NCI-H69 (cell line): ENCODE measurements at places on chromosomes 5 and 9.

- DNase-seq, result peak; percentile 41
Measured at GRCh38 chr9:100426189-100426529, 784 bp upstream of the MSANTD3 start.

- peak; percentile 99 for DNase-seq
Measured at GRCh38 chr5:75717082-75717922, at the start of gene POC5. TSS of gene POC5 (minus strand) at chr5:75717437. CDS start at chr5:75712937, 4,500 bp downstream.

DNA sequence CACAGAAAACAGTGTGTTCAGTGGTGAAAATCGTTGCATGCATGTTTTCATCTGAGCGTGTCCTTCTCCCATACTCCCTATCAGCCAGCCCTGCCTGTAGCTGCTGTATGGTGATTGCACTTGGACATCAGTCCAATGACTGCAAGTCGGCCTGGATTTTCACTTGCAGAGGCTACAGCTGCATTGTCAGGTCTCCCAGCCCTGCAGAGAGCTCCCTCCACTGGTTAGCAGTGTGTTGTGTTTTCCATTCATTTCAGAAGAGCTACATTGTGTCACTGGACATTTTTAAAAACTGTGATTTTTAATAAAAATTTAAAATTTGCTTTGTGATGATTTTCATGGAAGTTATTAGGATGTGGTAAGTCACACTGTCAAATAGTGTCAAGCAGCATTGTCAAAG, 96.6 kb downstream of the SYK start:
- no peak for DNase-seq

GRCh38 chr5:34742061-34742460, 85.9 kb downstream of the RAI14 start:
- no peak for DNase-seq

- DNase-seq, result no peak
Measured at GRCh38 chr5:168647083-168647482, 67.9 kb upstream of the PANK3 start.

DNA sequence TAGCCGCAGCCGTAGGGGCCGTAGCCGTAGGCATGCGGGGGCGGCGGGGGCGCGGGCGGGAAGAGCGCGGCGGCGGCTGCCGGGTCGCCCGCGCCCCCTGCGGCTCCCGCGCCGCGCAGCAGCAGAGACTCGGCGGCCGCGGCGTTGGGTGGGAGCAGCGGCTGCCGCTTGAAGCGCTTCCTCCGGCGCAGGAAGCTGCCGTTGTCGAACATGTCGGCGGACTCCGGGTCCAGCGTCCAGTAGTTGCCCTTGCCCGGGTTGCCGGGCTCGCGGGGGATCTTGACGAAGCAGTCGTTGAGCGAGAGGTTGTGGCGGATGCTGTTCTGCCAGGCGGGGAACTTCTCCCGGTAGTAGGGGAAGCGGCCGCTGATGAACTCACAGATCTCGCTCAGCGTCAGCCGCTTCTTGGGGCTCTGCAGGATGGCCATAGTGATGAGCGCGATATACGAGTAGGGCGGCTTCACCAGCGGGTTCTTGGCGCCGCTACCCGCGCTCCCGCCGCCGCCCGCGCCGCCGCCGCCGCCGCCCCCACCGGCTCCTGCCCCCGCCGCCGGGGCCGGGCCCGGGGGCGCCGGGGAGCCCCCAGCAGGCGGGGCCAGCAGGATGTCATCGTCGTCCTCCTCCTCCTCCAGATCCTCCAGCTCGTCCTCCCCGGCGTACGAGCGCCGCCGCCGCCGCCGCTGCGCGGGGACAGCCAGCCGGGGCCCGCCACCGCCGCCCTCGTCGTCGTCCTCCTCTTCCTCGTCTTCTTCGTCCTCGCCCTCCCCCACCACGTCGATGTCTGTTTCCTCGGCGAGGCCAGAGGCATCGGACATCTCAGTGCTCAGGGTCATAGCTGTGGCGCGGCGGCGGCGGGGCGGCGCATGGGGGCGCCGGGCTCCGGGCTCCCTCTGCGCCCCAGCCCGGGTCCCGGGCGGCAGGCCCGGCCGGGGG, 781 bp downstream of the FOXD1 start:
- peak; percentile 88 for DNase-seq

GRCh38 chr9:21684831-21685362, 117.5 kb upstream of the MTAP start:
- DNase-seq, result peak; percentile 29

DNA sequence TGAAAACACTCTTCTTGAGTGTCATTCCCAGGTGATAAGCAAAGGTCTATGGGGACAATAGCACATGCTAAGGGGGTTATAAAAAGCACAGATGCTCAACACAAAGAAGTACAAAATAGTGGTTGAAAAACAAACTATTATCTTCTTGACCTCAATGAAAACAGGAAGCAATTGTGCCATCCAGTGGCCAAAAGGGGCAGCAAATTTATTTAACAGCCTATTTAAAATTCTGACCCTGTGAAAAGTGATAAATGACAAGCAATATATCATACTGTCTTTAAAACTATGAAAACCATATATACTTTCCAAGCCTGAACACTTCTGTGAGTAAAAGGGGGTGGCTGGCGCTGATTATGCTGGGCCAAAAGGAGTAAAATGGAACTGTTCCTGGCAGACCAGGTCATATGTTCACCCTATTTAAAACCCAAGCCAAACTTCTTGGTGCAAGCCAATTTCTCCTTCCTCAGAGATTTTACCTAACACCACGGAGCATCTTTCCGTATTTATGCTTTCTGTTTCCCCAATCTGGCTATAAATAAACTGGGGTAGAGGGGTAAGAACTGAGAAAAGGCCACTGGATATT, 29.7 kb downstream of the TEX10 start:
- DNase-seq, result peak; percentile 66

DNA sequence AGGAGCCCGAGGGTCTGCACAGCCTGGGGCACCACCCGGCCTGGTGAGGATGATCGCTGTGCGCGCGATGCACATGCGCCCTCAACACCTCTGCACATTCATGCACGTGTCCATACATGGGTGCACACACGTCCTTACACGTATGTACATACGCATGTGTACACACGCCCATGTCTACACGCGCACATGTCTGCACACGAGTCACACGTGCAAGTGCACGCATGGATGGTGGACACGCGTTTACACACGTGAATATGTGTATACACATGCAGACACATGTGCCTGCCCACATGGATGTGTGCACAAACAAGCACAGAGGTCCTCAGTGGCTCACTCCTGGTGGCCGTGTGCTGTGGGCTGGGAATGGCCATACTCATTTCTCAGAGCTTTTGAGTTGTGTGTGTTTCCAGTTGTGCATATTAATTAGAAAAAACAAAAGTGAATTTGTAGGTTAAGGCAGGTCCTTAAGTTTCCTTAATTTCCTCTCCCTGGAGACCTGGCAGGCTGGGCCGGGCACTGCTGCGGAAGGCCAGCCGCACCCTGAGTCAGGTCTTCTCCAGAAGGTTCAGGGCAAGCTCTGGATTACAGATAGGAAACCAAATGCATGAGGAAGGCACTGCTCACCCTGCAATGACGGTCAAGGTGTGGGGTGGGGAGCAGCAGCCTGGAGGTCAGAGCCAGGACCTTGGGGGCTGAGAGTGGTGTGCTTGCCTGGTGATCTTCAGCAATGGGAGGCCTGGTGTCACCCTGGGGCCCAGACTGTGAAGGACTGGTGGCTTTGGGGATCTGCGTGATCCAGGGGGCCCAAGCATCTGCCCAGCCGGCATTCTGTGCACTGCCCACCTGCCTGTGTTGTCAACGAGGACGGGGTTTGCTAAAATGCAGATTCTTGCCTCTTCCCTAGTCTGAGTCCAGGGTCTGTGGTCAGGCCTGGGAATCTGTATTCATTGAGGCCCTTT, 1.3 kb upstream of the RNU6ATAC start:
- no peak for DNase-seq

DNA sequence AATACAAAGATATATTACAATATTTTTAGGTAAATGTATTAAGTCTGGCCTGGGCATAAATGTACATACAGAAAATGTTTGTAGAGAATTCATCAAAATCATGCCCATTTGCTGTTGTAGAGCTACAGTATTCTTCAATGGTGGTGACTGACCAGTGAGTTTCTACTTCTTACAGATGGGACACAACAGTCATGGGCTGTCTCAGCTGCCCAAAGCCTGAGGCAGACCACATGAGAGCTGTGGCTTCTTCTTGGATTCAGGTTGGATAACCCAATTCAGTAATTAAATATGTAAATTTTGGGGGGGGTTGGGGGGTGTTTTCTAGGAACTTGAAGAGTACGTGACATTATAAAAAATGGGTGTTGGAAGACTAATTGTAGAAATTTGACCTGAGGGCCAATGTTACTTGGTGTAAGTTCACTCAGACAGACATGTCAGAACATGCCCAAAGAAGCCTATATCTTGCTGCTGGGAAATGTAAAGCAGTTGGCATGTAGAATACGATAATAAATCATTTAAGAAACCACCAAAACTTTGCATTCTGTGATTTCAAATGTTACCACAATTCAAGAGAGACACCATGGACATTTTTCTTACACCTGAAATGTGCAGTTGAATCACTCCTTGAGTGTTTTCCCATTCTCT, 17.9 kb downstream of the STARD4 start:
- peak; percentile 95 for DNase-seq

- peak; percentile 98 for DNase-seq
Measured at GRCh38 chr9:3887221-3887653, 361.4 kb upstream of the RFX3 start.

- peak; percentile 82 for DNase-seq
Measured at GRCh38 chr9:112599732-112600131, 113.1 kb downstream of the KIAA1958 start.

GRCh38 chr9:112380102-112380824, at the start of gene HSDL2:
TSS of gene HSDL2 (plus strand) at chr9:112380108. CDS start at chr9:112380164, 56 bp downstream.
- DNase-seq, result peak; percentile 67

- DNase-seq, result no peak
Measured at GRCh38 chr9:130018265-130018664, 24.7 kb downstream of the FNBP1 start.

GRCh38 chr5:129379406-129379805, 80.7 kb upstream of the ADAMTS19 start:
- DNase-seq, result no peak

DNA sequence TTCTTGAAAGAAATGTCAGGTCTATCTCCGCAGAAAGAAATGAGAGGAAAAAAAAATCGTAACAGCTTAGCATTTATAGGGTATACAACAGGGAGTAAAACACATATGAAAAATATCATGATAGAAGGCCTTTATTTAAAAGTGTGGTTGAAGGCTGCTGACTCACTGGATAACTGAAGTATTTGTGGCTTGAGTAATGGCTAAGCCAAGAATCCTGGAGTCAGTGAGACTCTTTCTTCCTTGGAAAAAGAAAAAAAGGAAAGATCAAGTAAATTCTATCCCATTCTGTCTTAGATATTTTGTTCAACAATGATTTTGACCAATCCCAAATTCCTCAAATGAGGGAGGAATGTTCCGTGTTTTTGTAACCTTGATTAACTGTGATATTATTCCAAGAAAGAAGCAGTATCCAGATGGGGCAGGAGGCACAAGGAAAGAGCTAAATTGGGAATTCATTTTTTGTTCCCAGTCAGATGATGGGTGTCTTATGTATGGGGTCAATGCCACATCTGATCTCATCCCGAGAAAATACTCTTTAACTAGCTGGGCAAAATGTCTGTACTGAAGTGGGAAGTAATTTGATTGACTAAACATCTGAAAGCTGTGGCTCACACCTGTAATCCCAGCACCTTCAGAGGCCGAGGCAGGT, 64.3 kb upstream of the MYO10 start:
- no peak for DNase-seq

DNA sequence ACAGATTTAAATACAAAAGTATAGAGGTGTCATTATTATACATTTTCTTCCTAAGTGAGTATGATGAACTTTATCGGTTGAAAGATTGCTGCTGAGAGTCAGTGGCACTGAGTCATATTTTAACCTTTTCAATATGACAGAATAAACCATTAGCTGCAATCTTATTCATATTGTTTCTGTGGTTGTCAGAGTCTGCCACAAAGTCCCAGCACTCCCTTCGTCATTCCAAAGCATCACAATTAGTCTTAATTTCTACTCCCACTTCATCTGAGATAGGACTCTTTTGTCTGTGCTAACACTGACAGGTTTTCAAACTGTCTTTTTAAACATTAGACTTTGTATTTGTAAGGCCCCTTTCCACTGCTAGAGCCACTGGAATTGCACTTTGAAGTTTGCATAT, 656.9 kb downstream of the MTRR start:
- no peak for DNase-seq

DNA sequence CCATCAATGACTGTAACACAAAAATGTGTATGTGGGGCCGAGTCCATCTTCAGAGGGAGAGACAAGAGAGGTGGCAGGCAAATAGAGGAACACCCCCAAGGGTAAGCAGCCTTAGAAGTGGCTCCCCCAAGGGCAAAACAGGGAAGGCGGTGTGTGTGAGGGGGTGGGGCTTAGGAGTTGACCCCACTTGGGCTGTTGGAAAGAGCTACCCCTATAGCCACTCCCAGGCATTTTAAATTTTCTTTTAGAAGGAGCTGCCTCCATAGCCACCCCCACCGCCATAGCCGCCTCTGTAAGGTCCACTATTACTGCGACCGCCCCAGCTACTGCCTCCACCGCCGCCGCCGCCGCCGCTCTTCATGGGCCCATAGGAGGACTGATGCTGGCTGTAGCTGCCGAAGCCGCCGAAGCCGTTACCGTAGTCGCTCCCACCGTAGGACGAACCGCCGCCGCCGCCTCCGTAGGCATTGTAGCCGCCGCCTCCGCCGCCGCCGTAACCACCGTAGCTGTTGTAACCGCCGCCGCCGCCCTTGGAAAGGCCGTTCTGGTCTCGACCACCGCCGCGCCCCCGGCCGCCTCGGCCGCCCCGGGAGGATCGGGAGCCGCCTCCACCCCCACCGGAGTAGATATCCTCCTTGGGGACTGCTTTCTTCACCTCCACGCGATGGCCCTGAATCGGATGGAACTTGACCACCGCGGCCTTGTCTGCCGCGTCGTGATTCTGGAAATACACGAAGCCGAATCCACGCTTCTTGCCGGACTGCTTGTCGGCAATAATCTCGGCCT, 1.1 kb downstream of the HNRNPA0 start:
- peak; percentile 59 for DNase-seq

DNA sequence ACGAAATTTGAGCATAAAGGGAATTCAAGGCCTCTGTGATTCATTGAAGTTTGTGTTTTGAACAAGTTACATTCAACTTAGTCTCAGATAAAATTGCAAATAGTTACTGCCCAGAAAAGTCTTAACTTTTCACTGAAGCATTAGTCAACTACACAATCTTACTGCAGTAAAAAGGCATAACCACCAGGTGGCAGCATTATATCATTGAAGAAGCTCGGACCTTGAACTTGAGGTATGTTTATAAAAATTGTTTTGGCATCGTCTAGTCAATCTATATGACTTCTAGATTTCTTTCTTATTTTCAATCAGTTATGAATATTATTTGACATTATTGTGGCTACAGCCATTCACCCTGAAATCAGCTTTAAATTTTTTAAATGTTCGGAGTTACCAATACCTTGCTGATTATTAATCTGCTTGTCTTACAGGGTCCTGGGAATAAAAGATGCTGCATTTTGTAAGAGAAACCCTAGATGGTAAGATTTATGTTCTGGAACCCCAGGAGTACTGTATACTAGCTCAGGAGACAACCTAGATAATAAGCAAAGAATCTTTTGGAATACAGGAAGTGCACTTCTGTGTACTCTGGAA, 83.9 kb upstream of the GRAMD2B start:
- DNase-seq, result peak; percentile 82

DNA sequence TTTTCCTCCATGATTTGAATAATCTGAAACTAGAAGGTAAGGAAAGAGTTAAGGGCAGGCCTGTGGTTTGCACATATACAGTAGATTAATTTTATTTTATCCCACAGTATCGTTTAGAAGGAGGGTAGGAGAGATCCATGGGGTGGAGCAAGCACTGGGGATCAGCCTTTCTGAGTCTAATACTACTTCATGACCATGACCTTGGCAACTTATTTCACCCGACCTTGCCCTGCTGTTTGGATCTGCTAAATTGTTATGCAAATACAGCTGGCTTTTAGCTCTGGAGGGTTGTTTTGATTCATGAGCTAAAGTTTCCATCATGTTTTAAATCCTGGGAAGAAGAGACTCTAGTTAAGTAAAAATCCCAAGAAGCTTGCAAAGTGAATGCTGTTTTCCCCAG, 864 bp upstream of the GRIN3A start:
- peak; percentile 45 for DNase-seq
